Activated T-cell treated with anti-CD3 and anti-CD28 coated beads, Interleukin-2, amount 50 U/mL, for 1 hour (primary cell): ENCODE measurements at places on chromosomes 4 and X.

- no peak for DNase-seq
Measured at GRCh38 chr4:184819786-184820185, 6.0 kb downstream of the ACSL1 start.

GRCh38 chr4:42781315-42781714 is 111.2 kb upstream of the GRXCR1 start:
- no peak for DNase-seq

DNA sequence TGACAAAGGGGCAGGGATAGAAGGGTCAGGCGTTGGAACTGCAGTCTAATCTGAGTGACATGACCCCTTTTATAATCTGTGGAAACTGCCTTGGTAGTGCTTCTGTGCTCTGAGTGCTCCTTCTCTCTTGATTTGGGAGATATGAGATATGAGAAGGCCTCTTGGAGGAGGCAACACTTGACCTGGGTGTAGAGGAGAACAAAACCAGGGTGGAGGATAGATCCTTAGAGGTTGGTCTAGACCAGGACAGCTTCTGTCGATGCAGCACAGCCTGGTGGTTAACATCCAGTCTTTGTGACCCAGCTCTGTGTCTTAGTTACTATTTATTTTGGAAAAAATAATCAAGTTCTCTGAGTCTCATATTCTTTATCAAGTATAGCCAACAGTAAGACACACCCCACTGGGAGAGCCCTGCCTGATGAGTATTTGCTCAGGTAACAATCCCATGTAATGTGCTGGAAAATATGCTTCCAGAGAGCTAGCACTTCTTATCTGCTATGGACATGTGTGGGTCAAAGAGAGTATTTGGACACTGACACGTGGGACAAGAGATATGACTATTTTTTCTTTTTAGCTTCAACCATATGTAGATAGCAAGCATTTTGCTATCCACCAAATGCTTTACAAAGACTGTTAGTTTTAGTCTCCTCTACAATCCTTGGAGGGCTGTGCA is 9.1 kb downstream of the USP51 start:
- no peak for DNase-seq

DNA sequence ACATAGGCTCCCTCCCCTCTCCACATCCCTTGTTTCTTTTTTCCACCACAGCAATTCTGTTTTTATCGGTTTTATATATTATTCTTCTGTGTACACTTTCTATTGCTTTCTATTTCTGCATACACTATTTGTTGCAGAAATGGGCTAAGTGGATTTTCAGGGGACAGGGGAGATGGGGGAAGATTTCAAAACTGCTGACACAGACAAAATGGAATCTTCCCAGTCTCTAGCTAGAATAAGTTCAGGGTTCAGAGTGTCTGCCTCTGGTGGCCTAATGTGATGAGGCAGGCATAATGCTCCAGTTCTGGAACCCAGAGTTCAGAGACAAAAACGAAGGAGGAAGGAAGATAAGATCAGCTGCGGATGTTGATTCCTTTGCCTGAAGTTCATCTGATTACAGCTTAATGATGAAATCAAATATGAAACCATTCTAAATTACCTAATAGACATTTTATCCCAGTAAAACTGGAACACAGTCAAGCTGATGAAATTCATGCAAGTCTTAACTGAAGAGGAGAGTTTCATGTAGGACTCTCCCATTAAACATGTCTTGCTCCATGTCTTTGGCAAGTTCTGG is 447.1 kb downstream of the AFF2 start:
- DNase-seq: no peak

DNA sequence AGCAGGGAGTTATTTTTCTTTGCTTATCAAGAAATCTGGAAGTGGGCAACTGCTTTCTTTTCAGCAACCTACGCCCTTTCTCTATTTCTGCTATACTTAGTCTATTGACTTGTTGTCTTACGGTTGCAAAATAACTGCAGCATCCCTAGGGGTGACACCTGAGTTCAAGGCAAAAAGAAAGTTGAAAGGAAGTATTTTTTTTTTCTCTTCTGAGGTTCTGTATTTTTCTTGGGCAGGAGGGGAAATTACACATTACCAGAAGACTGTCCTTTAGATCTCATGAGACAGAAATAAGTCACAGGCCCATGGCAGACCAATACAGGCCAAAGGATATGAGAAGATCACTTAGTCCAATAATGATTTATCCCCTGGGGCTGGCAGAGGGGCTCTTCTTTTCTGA is 204.7 kb upstream of the CASK start:
- no peak for DNase-seq

GRCh38 chr4:16443504-16444088 is 217.3 kb upstream of the TAPT1 start:
- DNase-seq: no peak

- no peak for DNase-seq
Measured at GRCh38 chr4:38768968-38769394, 13.8 kb downstream of the TLR10 start.

- DNase-seq: no peak
Measured at GRCh38 chr4:152247271-152247975, 288.5 kb downstream of the FBXW7 start.

DNA sequence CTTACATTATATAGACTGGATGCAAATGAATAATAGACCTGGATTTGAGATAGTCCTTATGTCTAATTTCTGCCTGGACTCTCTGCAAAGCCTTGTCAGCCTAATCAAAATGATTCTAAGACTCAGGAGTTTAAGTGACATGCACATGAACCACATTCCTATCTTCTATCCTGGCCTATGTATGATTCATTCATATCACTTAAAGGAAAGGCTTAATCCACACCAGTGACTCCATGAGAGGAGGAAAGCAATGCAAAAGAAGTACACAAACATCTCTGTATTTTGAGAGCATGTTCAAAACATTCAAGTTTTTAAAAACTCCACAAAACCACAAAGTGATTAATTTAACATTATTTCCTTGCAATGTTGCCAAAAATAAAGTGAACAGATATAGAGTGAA is 14.6 kb downstream of the AMOT start:
- DNase-seq: no peak

DNA sequence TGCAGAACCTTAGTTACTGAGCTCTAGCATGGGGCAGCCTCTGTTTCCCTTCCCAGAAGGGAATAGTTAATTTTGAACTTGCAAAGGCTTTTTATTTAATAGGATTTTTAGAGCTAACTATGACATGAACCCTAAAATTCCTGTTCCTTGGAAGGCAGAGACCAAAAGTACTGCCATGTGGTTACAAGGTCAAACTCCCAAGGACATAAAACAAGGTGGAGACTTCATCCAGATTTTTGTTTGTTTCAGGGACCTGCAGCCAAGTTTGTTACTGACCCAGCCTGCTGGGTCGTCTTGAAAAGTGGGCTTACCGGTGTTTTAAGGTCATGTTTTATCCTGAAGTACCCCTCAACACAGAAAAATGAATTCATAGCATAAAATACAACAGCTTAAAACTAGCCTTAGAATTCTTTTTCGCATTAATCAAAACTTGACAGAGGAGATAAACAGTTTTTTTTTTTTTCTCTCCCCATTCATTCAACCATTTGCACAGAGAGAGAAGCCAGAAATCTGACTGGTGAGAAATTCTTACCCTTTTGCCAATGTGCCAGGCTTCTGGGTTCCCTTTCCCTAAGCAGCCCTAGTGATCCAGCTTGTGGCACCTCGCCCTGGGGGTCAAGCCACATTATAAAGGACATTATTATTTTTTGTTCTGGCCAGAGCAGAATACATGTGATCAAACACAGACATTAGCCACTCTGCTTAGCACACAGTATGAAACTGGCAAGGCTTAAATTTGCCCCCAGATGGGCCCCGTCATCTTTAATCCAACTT is 21.5 kb upstream of the GRPEL1 start:
- DNase-seq: no peak

- no peak for DNase-seq
Measured at GRCh38 chr4:120209706-120210105, 143.1 kb upstream of the MAD2L1 start.

- no peak for DNase-seq
Measured at GRCh38 chrX:118682258-118683014, 45.0 kb upstream of the IL13RA1 start.

DNA sequence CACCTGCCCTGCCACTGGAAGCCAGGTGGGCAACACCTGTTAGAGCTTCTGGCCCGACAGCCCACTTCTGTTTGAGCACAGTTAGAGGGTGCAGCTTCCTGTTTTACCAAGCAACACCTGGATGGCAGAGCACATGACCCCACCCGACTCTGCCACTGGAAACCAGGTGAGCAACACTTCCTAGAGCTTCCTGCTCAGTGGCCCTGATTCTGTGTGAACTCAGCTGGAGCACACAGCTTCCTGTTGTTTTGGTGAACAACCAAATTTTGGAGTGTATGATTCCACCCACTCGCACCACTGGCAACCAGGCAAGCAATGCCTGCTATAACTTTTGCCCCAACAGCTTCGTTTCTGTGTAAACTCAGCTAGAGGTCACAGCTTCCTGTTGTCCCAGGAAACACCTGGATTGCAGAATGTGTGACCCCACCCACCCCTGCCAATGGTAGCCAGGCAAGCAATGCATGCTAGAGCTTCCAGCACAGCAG is 163.8 kb upstream of the KLF8 start:
- no peak for DNase-seq

- DNase-seq: no peak
Measured at GRCh38 chr4:84920617-84921016, 45.9 kb downstream of the WDFY3 start.

GRCh38 chr4:116636917-116637316 is 448.5 kb downstream of the TRAM1L1 start:
- no peak for DNase-seq

- DNase-seq: no peak
Measured at GRCh38 chr4:89129080-89129640, 17.8 kb downstream of the TIGD2 start.

- DNase-seq: no peak
Measured at GRCh38 chr4:7124689-7125442, 57.0 kb upstream of the GRPEL1 start.
